ENCODE measurements at places on chromosomes 7 and 10.

DNA sequence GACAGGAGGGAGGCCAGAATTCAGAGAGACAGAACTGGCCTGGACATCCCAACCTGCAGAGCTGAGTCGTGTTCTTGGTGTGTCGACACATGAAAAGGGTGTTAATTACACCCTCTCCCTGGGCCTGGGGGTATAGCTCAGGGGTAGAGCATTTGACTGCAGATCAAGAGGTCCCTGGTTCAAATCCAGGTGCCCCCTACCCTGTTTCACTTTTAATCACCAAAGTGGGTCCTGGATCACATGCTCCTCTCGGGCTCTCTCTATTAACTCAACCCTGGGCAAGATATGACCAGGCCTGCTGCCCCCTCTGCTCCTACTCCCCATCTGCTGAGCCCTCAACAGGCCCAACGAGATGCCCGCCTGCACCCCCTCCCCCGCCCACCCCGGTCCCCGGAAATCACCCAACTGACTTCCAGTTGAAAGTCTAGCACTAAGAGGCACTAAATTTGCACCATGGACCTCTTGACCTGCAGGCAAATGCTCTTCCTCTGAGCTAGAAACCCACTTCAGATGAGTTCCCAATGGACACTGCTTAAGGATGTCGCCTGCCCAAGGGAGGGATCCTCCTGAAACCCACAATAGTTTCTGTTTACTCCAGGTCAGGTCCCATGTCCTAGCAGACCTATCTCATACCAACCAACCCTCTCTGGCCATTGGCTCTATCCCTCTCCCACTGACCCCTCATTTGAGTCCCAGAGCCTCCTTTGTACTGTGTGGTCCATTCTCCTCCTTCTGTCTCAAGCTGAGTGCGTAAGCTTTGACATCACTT lies 137.6 kb downstream of the ZNF467 start:
- DNase-seq, result no peak

- peak; percentile 29 for DNase-seq
Observed at GRCh38 chr7:44062180-44062902, 3.0 kb downstream of the PGAM2 start.

DNA sequence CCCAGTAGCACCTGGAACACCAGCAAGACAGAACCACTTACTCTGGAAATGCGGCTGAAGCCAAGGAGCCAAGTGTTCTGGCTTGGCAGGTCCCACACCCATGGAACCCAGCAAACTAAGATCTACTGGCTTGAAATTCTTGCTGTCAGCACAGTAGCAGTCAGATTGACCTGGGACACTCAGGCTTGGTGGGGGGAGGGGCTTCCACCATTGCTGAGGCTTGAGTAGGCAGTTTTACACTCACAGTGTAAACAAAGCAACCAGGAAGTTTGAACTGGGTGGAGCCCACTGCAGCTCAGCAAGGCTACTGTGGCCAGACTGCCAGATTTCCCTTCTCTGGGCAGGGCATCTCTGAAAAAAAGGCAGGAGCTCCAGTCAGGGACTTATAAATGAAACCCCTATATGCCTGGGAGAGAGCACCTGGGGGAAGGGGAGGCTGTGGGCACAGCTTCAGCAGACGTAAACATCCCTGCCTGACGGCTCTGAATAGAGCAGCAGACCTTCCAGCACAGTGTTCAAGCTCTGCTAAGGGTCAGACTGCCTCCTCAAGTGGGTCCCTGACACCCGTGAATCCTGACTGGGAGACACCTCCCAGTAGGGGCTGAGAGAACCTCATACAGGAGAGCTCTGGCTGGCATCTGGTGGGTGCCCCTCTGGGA lies 121.2 kb downstream of the MTERF1 start:
- no peak for DNase-seq

- peak; percentile 51 for DNase-seq
Observed at GRCh38 chr10:75187961-75188426, 22.6 kb upstream of the VDAC2 start.

GRCh38 chr10:11435581-11435981 lies 175.9 kb downstream of the USP6NL start:
- no peak for DNase-seq

DNA sequence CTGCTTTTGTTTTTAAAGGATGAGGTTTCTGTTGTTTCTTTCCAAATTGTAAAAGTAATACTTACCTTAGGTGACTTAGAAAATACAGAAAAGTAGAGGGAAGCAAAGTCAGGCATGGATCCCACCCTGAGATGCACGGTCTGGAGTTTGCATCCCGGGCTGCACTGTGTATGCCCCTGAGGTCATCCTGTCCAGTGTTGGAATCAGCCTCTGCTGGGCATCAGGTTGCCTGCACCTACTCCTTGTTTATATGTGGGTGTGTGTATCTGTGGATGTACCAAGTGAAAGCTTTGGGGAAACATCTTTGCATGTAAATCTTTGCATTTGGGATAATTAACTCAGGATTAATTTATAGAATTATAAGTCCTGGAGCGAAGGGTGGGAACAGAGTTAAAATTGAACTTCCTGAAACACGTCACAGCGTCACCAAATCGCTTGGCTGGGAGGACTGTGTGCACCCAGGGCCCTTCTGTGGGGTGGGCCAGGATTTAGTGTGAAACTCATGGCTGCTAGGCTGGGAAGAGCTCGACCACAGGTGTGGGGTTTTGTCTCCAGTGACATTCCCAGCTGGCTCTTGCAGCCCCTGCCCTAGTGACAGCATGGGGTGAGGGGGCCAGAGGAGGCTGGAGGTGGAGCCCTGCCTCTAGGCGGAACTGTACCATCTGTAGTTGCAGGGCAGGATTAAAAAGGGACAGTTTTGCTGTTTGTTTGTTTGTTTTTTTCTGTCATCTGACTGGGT lies 27.9 kb downstream of the GTF2IRD1 start:
- DNase-seq, result no peak

DNA sequence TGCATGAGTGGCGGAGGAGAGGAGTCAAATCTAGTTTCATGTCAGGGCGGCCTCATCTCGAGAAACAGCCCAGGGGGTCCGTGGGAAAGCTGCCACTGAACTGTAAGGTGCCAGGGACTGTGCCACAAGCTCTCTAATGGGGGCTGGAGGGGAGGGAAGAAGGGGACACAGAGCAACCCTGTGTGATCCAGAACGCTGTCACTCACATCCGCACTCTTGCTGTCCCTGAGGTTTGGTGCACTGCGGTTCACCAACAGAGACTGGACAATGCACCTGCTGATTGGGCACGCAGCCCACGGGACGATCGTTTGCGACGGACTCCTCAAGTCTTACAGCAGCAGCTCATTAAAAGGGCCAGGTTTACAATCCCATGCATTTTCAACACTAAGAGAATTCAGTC lies 47.7 kb downstream of the AMZ1 start:
- DNase-seq, result no peak

DNA sequence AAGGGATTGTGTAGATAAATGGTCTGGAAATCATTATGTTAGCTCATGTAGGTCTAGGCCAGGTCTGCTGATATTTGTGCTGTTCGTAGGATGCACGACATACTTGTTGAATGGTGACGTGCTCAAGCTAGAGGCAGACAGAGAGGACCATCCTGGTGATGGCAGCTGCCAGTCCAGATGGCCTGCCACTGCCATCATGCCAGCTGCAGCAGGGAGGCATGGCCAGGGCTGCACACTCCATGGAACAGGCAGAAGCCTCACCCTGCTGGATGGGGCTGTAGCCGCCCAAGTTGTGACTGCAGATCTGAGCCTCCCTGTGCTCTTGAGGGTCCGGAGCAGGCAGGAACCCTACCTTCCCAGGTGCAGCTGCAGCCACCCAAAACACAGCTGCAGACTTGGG lies 80.3 kb downstream of the SPDYE5 start:
- no peak for DNase-seq

DNA sequence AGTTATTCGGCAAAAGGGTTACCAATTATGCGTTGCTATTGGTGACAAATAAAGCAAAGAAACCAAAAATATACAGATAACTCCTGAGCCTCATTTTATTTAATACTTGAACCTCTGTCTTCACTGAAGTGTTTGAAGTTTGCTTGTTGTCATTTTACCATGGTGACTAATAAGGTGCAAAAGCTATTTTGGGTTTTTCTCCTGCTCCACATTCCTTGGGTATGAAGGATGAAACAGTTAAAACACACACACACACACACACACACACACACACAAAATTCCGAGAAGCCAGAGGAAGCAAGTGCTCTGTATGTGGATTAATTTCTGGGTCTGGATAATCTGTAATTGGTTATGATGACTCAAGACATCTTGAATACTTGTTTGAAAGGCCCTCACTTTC lies 246.5 kb downstream of the COBL start:
- DNase-seq, result no peak

DNA sequence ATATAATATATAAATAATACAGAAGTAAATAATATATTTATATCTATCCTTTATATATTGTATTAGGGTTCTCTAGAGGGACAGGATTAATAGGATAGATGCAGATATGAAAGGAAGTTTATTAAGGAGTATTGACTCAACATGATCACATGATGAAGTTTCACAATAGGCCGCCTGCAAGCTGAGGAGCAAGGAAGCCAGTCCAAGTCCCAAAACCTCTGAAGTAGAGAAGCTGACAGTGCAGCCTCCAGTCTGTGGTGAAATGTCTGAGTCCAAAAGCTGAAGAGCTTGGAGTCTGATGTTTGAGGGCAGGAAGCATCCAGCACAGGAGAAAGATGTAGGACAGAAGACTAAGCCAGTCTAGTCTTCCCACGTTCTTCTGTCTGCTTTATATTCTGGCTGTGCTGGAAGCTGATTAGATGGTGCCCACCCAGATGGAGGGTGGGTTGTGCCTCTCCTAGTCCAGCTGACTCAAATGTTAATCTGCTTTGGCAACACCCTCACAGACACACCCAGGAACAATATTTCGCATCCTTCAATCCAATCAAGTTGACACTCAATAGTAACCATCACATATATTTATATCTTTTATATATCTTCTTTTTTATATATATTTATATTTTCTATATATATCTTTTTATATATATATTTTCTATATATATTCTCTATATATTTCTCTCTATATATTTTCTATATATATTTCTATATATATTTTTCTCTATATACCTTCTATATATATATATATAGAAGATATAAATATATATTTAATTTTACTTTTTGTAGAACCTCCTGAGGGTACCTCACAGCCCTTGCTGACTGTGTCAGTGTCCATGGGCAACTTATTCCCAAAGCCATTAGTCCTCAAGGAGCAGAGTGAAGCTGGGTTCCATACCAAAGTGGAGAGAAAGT lies 24.6 kb upstream of the AKR1B10 start:
- no peak for DNase-seq

DNA sequence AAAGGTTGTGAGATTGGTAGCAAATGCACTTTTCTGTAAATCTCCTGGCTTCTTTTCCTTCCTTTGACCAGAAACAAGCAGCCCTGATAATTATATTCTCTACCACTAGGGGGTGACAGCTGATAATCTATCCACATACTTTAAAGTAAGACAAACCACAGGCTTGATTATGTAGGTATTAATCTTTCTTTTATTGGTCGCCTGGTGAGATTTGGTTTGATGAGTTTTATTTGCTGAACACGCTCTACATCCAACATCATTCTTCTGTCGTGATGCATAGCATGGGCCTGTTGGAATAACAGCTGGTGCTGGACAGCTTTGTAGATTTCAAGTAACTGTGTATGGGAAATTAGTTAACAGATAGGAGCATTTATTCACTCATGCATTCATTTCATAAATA lies 63.5 kb downstream of the ZNF365 start:
- DNase-seq, result no peak

GRCh38 chr10:133324198-133324792 lies 12.4 kb downstream of the CALY start:
- DNase-seq, result peak; percentile 44

DNA sequence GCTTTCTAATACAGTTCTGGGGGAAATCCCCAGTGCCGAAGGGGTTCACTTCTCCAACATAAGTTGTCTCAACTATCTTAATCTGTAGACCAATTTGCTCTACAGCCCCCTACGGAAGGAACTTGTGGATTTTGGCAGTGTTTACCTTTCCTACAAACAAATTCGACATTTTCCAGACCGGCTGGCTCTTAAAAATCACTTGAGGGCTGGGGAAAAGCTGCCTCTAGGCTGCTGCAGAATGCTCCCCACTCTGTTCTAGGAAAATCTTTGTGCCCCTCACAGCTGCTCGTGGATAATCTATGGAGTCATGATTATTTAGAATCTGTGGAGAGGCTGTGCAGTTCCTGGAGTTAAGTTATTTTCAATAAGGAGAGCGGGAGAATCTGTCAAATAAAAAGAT lies 474.6 kb upstream of the FZD8 start:
- no peak for DNase-seq

DNA sequence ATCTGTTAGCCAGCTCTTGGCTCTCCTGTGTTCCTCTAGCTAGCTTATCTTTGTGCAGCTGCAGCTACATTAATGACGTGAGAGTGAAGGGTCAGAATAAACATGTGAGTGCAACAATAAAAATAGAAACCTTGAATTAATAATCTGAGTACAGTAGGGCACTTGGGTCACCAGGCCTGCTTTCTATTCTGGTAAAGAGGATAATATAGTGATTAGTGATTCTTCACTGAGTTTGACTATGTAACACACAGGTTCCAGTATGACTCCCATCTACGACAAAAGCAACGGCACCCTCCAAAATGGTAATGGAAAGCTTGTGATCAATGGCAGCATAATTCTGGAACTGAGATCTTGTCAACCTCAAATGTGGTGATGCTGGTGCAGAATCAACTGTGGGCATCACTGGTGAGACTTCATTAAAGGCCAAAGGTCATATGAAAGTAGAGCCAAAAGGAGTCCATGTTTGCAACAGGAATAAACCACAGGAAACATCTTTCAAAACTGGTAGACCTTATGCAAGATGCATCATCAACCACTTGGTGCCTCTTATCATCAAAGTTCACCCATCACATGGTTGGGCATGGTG lies 77.6 kb downstream of the NRBF2 start:
- DNase-seq, result no peak

DNA sequence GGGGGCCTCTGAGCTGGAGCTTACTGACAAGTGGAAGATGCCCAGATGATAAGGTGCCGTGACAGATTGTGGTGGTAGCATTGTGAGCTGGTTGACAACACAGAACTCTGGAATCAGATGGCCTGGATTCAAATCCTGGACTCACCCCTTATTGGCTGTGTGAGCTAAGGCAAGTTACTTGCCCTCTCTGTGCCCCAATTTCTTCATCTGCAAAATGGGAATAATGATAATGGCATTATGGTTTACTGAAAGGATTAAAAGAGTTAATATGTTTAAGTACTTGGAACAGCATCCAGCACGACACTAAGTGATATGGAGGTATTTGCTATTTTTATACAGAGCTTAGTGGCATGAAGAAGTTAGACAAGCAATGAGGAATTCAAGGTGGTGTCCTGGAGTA lies 465.9 kb upstream of the GALNT17 start:
- DNase-seq, result no peak

- no peak for DNase-seq
Observed at GRCh38 chr10:101183458-101184183, 45.6 kb downstream of the LBX1 start.

GRCh38 chr10:50464004-50464409 lies 159.7 kb downstream of the SGMS1 start:
- DNase-seq, result no peak

- DNase-seq, result no peak
Observed at GRCh38 chr7:26988836-26989374, 106.9 kb downstream of the HOXA1 start.

- DNase-seq, result no peak
Observed at GRCh38 chr7:153832160-153832559, 220.0 kb upstream of the DPP6 start.

Measured in activated CD4-positive, CD25-positive, alpha-beta regulatory T cell treated with anti-CD3 and anti-CD28 coated beads, Interleukin-2, amount 50 U/mL, for 72 hours (primary cell).